ENCODE measurements at places on chromosomes 16 and 17.

DNA sequence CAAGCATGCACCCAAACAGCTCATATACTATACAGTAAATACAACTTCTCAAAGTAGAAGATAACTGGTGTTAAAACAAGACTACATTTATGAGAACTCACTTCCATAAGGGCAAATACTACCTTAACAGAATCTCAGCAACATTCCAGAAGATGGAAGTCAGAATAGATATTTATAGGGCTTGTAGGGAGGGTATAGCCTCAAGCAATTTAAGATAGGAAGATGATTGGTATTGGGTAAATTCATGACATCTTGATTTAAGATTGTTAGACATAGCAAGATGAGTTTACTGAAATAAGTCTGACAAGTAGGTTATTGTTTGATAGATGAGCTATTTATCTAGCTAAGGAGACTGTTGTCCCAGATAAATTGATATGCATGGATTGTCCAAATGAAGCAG lies 250.2 kb downstream of the CDH13 start:
- no peak for DNase-seq

- no peak for DNase-seq
These were observed 448 bp downstream of the STAT5B start for GRCh38 chr17:42275527-42276358.

DNA sequence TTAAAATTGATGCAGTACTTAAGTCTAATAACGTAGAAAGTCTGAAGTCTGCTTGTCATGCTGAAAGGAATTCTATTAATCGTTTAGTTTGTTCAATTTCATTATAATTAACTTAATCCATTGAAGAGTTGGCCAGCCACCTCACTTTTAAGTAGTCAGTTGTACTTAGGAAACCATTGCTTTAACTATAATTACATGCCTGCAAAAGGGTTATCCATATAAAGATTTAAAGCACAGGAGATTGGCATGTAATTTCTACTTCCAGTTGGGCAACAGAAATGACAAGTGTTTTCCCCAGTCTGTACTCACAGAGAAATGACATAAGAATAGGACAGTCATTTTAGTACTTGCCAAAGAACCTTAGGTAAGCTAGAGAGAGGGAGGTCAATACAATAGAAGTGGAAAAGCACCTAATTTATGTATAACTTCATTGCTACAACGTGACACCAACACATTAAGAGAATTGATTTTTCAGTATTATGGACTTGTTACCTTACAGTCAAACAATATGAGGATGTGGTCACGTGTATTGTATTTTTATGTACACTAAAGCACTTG lies 3.7 kb upstream of the USP32 start:
- no peak for DNase-seq

DNA sequence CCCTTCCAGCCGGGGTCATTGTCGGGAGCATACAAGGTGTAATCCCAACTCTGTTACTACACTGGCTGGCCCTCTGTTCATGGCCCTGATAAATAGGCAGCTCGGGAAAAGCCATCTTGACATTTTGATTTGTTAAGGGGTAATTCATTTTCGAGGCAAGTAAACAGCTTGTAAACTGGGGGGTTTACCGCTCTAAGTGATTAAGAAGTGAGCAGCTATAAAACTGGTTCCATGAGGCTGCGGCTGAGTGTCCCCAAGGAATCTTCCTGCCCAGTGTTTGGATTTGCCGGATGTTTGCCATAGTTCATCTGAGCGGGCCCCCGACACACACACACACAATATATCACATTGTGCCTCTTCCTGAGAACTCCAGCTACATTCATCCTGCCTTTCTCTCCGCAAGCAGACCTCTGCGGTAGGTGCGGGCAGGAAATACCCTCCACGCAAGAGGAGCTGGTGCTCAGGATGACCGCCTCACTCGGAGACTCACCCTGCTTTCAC lies 92.2 kb downstream of the SOCS1 start:
- no peak for DNase-seq

DNA sequence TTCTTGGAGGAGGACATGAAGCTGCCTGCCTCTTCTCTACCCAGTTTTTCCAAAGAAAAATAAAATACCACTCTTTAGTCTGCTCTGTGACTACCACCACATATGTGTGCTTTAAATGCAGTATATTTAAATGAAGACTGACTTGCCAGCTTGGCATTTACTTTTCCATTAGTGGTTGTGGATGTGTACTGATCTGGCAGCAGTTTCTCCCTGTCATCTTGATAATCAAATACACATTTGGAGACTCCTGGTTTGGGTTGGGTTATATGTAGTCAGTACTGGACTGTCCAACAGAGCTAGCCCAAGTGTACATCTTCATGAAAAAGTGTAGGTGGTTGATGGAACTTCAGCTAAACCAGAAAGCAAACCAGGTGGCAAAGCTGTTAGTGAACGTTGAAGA lies 19.9 kb downstream of the COX10 start:
- no peak for DNase-seq

GRCh38 chr17:47301161-47301560 lies 22.6 kb upstream of the EFCAB13 start:
- no peak for DNase-seq

DNA sequence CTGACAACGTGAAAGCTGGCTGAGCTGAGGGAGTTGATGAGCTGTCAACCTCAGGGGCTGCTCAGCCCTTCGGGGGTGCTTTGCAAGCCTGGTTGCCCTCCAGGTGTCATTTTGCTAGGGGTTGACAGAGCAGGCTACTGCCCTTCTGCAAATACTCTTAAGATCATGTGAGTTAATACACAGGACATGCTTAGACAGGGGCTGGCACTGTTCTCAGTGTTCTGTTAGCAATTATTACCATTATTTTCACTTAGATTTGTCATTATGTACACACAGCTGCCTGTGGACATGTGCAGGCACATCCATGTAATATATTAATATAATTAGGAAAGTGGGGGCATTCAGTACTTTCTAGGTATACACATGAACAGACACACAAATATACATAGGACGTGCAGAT lies 554.3 kb upstream of the HSBP1 start:
- DNase-seq, result no peak

DNA sequence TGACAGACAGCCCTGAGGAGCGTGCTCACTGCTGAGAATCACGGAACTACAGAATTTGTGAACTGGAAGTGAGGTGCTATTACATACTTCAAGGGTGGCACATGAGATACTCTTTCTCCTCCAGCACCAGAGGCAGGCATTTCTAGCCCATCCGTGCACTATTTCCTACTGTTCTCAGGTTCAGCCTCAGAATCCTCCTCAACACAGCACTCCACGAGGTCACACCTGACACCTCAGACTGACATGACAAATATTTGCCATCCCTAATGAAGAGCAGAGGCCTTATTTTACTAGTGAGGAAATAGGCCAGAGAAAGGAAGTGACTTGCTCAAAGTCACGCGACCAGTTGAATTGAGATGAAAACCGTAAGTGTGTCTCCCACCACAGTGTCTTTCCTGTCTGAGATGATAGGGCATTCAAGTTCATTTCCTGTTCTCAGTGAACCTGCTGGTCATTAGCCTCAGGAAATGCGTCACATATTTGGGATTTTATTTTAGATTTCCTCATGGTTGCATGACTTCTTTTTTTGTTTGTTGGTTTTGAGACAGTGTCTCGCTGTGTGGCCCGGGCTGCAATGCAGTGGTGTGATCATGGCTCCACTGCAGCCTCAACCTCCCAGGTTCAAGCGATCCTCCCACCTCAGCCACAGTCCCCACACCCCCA lies 23.6 kb downstream of the SEZ6 start:
- DNase-seq, result peak; percentile 61

- DNase-seq, result no peak
These were observed 100.9 kb downstream of the AMFR start for GRCh38 chr16:56324406-56324805.

DNA sequence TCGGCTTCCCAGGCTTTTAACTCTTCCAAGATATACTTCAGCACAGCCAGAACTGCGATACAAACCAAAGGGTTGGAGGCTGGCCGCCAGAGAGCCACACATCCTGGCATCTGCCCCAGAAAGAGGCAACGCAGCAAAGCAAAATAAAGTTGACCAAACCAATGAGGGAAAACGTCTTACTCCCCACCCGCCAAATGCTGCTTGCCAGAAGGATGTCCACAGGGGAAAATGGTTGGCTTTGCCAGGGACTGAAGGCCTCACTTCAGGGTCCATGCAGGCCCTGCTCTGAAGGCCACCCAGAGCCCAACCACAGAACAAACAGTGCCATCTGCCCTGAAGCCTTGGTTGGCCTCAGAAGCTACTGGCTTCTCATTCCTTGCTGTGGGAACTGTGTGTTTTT lies 15.0 kb downstream of the CACNG1 start:
- DNase-seq, result no peak

- no peak for DNase-seq
These were observed 107.0 kb downstream of the ARHGAP44 start for GRCh38 chr17:12896180-12896785.

GRCh38 chr17:82232322-82232820 lies 3.5 kb downstream of the SLC16A3 start:
- no peak for DNase-seq
